ENCODE measurements at places on chromosomes 16 and 17.

DNA sequence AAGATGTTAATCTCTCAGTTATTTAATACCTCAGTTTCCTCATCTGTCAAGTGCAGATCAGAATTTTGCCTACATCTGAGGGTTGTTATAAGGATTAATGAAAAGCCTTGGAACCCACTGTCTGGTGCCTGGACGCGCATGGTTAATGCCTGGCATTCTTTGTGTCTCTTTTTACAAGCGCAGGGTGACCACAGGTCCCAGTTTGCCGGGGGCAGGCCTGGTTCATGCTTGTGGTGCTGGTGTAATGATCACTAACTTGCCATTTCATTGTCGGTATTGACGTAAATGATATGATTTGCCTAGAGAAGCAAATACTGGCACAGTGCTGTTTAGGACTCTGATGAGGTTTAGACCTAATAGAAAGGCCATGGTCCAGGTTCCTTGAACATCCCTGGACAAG lies 23.1 kb downstream of the MRC2 start:
- DNase-seq, result no peak

- no peak for DNase-seq
Observed at GRCh38 chr17:13864521-13864920, 204.8 kb upstream of the COX10 start.

DNA sequence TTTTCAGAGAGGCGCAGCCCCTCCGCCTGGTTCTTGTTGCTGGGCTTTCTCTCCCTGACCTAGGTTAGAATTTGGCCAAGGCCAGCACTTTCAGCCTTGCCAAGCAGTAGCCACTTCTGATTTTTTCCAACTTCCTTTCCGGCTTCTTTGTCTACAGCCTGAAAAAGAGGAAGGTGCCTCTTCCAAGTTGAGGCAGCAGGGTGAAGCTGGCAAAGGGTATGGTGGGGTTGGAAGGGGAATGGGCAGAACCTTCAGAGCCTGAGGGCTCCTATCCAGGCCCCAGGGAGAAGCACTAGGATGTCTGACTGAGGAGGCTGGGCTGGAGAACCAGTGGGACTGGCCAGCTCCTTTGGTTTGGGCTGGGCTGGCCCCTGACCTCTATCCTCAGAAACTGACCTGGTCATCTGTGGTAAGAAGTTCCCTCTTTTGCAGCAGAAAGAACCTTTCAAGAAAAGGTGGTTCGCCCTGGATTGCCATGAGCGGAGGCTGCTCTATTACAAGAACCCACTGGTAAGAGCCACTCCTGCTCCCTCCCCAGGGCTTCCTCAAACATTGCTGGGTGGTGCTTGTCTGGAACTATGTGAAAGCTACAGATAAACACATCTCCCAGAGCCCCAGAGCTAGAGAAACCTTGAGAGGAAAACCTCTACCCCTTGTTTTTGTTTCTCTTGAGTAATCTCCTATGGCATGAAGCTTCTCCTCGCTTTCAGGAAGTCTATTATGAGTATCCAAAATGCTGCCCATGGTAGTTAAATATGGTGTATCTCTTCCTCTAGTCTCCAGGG lies 16.6 kb upstream of the RNF135 start:
- no peak for DNase-seq

DNA sequence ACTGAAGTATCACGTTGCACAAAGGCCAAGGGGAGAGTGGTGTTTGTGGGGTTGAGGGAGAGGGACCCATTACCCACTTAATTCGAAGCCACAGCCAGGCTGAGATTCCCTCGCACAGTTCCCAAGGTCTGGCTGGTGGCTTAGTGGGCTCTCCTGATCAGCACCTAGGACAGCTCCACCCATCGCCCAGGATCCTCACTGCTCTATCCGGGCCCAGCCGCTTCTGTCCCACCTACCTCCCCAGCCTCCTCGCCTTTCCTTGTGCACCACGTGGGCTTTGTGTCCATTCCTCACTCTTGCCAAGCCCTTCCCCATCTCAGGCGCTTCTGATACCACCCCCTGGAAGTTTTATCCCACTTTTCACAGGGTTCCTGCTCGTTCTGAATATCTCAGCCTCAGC lies 163.5 kb downstream of the CCT6B start:
- DNase-seq, result no peak

- DNase-seq, result no peak
Observed at GRCh38 chr16:83345846-83346640, 461.7 kb upstream of the HSBP1 start.

DNA sequence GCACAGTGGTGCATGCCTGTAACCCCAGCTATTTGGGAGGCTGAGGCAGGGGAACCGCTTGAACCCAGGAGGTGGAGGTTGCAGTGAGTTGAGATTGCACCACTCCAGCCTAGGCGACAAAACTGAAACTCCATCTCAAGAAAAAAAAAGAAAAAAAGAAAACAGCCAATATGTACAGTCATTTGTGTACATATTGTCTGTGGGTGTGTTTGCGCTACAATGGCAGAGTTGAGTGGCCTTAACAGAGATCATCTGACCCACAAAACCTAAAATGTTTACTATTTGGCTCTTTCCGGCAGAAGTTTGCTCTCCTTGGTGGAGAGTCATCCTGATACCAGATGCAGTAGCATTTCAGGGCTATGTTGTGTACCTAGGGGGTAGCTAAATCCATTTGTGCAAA lies 57.9 kb downstream of the ARSG start:
- DNase-seq, result no peak

- DNase-seq, result no peak
Observed at GRCh38 chr17:63693411-63694113, 6.4 kb downstream of the LIMD2 start.

GRCh38 chr17:73820686-73821448 lies 176.6 kb upstream of the SDK2 start:
- DNase-seq, result no peak

GRCh38 chr16:85657267-85657650 lies 31.5 kb downstream of the GINS2 start:
- DNase-seq, result no peak

DNA sequence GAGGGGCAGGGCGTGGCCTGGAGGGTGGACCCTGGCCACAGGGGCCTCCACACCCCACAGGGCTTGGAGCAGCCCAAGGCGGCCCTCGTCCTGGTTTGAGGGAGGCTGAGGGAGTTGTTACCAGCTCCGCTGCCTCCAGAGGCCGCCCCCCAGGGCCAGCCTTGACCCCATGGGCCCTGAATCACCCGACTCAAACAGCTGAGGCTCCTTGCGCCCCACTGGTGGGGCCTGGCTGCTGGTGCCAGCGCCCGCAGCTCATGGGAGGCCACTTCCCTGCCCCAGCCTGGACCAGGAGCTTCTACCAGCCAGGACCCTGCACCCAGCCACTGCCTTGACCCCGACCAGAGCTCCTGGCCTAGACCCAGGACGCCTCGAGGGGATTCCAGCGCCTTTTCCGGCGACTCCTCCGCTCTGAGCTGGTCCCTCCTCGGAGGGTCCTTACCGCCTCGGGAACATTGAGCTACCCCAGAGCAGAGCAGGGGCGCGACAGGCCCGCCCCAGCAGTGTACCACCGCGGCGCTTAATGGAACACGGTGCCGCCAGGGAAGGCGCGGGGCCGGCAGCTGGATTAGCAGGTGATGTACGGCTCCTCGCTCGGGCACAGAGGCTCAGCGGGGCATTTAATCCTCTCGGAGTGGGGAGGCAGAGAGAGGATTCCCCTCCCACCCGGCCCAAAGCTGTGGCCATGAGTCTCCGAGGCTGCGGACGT lies 37.2 kb downstream of the GSE1 start:
- no peak for DNase-seq

GRCh38 chr16:35181422-35182030 lies 1722.1 kb downstream of the TP53TG3F start:
- DNase-seq, result no peak

GRCh38 chr16:26806657-26807056 lies 260.1 kb upstream of the C16orf82 start:
- no peak for DNase-seq

DNA sequence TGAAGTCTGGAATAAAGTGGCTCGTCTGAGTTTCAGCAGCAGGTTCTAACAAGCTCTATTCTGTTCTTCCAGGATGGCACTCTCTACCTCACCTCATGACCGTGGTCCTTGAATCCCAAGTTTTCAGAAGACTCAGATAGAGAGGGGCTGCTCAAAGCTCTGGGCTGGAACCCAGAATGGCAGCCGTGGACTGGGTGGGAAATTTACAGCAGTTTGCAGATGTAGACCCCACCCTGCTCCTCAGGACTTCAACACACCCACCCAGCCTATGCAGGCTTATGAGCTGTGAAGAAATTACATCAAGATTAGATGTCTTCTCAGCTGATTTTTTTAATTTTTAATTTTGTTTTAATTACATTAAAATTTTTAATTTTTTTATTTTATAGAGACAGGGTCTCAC lies 59.4 kb downstream of the METRNL start:
- no peak for DNase-seq

- peak; percentile 50 for DNase-seq
Observed at GRCh38 chr16:14489460-14489859, 140.6 kb downstream of the PARN start.

- no peak for DNase-seq
Observed at GRCh38 chr16:17887963-17888362, 417.2 kb upstream of the XYLT1 start.

DNA sequence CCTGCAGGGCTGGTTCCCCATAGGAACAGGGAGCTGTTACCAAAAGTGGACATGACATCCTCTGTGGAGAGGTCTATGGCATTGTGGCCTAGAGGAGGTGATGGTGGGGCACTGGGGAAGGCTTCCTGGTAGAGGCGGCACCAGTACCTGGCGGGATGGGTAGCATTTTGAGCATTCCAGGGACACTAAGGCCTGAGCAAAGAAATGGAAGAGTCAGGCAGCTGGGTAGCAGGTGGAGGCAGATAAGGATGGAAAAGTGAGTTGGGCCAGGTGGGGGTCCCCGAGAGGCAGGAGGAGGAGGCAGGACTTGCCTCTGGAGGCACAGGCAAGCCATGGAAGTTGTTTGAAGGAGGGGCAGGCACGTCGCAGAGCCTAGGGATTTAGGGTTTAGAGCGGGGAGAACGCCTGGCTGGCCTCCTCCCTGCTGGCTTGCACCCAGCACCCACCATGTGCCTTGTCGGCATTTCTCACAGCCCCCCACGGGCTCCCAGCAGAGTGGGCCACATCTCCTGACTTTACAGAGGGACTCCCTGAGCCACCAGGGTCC lies 5.1 kb upstream of the ADCY7 start:
- no peak for DNase-seq

GRCh38 chr17:80426671-80427326 lies 11.8 kb downstream of the ENDOV start:
- peak; percentile 65 for DNase-seq

DNA sequence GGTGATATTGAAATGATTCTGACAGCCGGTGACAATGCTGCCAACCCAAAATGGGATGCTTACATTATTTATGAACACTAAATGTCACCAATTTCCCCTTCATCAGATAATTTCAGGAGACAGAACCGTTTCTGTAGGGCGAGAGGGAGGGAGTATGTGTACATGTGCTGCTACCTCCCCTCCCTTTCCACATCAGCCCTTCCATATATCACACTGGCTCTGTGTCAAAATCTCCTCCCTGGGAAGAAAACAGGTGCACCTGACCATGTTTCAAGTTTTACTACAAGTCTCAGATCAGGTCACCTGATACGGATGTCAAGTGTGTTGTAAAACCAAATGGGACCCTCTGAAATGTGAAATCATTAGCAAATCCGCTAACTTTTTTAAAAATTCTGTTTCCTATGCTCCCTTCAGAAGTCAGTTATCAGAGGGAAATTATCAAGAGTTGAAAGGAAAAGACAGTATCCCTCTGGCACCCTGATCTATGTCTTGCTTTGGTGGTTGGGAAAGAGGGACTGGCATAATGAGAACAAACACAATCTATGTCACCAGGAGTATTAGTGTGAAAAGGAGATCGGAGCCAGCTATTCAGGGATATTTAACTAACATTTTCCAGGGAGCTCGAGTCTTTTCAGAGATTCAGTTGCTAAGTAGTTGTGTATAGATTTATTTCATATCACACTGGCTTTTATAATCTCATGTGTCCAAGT lies 1002.3 kb upstream of the CDH8 start:
- DNase-seq, result no peak

- peak; percentile 60 for DNase-seq
Observed at GRCh38 chr16:11251525-11252481, 4.2 kb downstream of the SOCS1 start.

GRCh38 chr16:85379041-85380001 lies 233.8 kb upstream of the GSE1 start:
- DNase-seq, result no peak

GRCh38 chr17:72361892-72362291 lies 241.1 kb downstream of the SOX9 start:
- no peak for DNase-seq

GRCh38 chr16:15598648-15599190 lies 44.2 kb downstream of the MARF1 start:
- DNase-seq, result no peak

GRCh38 chr17:69492410-69493071 lies 78.0 kb downstream of the MAP2K6 start:
- no peak for DNase-seq

DNA sequence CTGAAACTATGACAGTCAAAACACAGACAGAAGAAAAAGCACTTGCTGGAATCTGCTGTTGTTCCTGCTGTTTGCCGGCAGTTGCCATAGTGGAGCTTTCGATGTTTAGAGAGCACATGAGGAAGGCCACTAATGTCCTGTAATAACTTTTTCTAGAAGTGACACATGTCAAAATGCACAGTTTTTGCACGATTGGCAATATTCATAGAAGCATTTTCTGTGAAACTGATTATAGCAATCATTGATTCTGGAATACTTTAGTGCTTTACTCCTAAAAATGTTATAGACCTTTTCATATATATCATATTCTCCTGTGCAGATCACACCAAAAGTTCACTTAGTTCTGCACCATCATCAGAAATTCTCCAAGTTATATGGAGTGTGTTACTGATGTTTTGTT lies 407.0 kb upstream of the SOX9 start:
- DNase-seq, result no peak

DNA sequence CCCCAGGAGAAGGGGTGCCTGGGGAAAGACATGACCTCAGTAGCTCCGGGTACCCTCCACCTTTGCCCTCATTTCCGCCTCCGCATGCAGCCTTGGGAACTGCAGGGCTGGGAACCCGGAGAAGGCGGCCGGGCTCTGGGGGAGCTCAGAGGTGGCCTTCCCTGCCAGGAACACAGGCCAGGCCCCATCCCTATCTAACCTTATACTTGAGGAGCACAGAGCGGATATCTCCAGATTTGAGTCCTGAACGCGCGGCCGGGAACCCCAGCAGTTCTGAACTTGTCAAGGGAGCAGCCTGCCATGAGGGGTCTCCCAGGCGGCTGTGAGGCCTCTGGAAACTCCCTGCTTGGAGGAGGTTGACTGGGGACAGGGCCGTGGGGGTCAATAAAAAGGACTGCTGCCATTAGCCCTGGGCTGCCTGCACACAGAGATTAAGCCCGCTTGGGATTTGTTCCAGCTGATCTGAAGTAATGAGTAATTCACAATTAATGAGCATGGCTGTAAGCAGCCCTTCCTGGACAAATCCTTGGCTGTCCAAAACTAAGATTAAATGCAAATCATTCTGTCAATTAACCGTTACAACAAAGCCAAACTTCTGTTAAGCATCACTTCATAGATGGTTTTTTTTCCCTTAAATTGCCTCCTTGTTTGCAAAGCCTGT lies 26.3 kb upstream of the METRNL start:
- no peak for DNase-seq

GRCh38 chr17:28665994-28666393 lies 4.0 kb downstream of the SUPT6H start:
- no peak for DNase-seq

- no peak for DNase-seq
Observed at GRCh38 chr17:9016941-9017552, 4.3 kb upstream of the NTN1 start.

- DNase-seq, result no peak
Observed at GRCh38 chr16:89293276-89294143, 76.0 kb downstream of the ZNF778 start.

Data from Jurkat, Clone E6-1 (cell line).